ENCODE measurements at places on chromosomes 2 and 18.
A peak's percentile ranks its signal among the peaks of the same experiment; 100 is the strongest.

DNA sequence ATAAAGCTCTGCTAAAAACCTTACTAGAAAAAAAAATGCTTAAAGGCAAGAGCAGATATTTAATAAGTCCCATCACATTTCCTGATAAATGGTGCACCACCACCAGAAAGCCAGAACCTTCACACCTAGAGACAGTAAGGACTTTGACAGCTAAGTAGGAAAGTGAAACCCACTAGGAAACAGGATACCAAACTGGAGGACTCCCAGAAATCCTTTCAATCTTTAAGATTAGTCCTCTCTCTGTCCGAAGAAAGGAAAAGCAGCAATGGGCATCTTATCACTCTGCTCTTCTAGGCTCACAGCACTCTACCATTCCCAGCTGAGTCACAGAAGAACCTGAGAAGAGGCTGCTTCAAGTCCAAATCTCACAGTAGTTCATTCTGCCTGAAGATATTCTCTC lies 3.7 kb downstream of the DYM start:
- no peak for DNase-seq

- no peak for DNase-seq
Measured at GRCh38 chr2:140797718-140798117, 1333.1 kb downstream of the LRP1B start.

DNA sequence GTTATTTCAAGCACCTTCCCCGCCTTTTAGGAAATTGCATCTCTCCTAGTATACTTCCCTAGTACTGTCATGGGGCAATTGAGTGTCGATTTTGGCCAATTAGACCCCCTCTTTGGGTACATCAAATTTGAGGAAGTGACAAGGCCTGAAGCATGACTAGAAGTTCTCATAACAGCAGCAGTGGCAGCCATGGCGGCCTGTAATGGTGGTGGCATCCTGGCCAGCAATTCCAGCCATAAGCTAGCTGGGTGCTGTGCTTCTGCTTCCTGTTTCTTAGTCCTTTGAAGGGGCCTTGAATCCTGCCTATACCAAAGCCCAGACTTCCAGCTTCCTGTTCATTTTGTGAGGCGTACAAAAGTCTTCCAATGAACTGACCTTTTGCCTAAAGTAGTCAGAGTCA lies 523.1 kb downstream of the PLCL1 start:
- no peak for DNase-seq

DNA sequence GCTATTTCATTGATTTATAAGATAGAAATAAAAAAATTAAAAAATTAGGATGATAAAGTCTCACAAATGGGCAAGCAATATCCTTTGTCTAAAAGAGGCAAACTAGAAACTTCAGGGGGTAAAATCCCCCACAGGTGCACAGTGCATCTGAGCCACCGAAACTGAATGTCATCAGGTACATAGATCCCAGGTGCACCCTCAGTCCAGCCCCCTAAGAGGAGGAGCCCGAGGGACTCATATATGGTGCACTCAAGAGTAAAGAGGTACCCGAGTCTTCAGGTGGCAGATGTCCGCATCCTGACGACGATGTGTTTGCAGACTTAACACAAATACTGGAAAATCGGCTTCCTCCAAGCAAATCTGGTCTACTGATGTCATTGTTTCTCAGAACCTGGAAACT lies 11.3 kb downstream of the QPCT start:
- no peak for DNase-seq

GRCh38 chr2:11410101-11410500 lies 55.9 kb downstream of the E2F6 start:
- no peak for DNase-seq

- DNase-seq: no peak
Measured at GRCh38 chr2:9692456-9693195, 61.8 kb upstream of the YWHAQ start.

GRCh38 chr2:64274399-64275173 lies 130.4 kb upstream of the PELI1 start:
- DNase-seq: no peak

DNA sequence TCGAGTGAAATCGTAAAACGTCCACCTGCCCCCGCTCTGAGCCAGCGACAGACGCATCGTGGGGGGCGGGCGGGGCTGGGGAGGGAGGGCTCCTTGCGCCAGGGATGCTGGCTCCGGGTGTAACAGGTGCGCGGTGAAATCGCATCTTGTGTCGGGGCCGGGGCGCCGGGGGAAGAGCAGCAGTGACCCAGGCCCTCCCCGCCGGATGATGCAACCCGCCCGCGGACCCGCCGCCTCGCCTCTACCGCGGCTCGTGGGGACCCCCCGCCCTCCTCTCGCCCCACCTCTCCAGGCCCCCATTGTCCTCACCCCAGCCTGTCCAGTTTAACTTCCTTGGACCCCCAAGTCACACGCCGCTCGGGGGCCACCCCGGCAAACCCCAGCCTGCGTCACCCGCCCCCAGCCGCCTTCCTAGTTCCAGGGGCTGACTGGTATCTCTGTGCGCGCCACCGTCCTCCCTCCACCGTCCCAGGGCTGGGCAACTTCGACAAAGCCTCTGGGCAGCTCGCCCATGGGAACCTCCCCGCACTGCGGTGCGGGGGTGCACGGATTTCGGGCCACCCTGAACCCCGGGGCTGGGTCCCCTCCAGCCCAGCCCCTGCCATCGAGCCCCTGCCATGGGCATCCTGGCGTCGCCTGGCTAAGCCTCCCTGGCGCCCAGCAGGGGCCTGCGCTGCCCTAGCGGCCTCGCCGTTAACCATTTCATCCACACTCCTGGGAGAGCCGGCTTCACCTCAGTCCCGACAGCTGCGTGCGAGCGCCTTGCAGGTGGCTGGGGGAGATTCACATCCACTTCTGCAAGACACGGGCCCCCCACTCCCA lies 799 bp upstream of the KIF1A start:
- peak; percentile 72 for DNase-seq

GRCh38 chr2:102350137-102350793 lies 5.3 kb upstream of the IL18R1 start:
- DNase-seq: no peak

DNA sequence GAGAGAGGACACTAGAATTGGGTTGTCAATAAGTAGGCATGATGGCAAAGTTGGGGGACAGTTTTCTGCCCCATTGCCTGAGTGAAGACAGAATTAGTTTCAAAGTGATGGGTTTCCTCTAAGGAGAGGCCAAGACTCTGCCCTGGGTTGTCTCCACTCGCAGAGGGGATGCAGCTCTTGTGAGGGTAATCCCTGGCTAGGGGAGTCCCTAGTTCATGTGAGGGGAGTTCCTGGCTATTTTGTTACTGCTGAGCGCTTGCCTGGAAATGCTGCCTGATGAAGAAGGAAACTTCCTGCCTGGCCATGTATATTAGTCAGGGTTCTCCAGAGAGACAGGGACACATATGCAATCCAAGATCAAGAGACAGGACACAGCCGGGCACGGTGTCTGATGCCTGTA lies 501.5 kb downstream of the BCL11A start:
- DNase-seq: no peak

- DNase-seq: no peak
Measured at GRCh38 chr2:155546721-155547555, 785.6 kb downstream of the NR4A2 start.

- DNase-seq: peak; percentile 21
Measured at GRCh38 chr2:96174251-96175144, 29.3 kb upstream of the DUSP2 start.

GRCh38 chr2:172865422-172865821 lies 129.8 kb downstream of the RAPGEF4 start:
- DNase-seq: no peak

- DNase-seq: no peak
Measured at GRCh38 chr2:88896971-88897370, 205.5 kb downstream of the RPIA start.

GRCh38 chr18:42131066-42131929 lies 176.3 kb downstream of the PIK3C3 start:
- DNase-seq: peak; percentile 81

DNA sequence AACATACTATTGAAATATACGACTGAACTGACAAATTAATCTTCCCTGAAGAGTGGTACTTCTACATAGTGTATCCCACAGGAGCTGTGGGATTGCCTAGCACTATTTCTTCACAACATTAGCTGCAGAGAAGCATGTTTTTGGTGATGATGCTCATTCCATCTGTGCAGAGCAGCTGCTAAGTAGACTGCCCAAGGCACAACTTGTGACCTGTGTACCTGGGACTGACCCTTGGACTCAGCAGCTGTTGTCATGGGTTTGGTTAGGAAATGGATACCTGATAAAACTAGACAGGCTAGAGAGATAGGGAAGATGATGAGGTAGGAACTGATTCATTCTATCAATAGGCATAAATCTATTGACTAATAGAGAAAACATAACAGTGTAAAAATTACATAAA lies 1204.0 kb downstream of the DSC3 start:
- no peak for DNase-seq

DNA sequence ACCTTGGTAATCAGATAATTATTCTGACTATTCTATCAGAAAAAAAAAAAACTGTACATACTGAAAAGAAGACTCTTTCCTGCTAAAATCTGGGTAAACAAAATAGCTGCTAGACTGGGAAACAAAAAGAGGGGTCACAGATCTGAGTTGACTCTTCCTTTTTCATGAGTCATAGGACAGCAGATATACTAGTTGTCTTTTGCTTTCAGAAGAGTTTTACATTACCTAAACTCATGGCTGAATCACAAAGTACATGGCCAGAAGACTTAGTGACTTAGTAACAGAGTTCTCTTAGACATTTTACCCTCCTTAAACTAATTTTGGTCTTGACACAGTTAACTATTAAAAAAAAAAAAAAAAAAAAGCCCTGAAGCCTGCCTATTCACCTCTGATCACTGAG lies 834.0 kb upstream of the FSHR start:
- no peak for DNase-seq

DNA sequence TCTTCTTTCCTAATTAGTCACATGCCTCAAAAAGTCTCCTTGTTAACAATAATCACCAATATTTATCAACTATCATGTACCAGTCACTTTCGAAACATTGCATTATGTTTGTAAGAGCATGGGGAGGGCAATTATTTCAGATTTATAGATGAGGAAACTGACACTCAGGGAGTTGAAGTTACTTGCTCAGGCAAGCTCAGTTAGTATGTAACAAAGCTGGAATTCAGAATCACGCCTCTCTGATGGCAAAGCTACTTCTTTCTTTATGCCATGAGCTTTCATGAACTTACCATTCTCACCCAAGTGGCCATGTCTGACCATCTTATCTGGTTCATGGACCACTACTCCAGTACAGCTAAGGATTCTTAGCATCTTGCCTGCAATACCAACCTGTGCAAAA lies 183.4 kb upstream of the TANK start:
- DNase-seq: no peak

DNA sequence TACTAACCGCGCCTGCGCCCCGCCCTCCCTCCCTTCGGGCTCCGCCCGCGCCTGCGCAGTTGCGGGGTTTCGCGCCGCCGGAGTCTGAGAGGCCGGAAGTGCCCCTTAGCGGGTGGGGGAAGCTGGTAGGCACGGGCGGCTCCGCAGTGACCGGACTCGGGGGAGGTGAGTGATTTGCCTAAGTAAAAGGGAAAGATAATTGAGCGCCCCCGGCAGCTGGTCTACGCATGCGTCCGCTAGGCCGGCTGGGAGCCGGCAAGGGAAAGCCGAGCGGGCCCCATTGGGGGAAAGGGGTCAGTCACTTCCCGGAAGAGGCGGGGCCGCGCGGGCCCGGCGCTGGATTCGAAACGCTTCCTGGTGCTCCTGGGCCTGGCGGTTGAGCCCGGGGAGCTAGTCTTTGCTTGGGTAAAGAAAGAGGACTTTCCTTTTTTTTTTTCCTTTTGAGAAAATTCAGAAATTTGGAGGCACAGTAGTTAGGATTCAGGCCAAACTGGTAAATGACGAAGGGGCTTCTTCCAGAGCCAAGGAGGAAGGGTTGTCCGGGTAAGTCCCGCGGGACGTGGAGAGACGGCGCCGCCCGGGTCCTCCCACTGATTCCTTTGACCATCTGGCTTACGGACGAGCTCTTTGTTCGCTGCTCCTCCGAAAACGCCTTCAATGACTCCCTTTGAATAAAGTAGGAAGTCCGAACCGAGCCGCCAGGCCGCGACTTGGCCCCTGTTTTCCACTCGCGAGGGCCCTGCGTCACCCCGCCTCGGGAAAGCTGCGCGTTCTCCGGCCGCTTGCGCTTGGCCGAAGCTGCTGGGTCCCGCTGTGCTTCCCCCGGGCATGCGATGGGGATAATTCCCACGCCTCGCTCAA lies at the start of the genes GEN1 and SMC6:
Gene GEN1, plus strand, starts transcription at position 336 of the 861 bp plus-strand sequence. CDS start 5,806 bp downstream, outside the sequence.
Gene SMC6, minus strand, starts transcription at position 8 of the 861 bp plus-strand sequence. CDS start 7,864 bp downstream, outside the sequence.
- peak; percentile 80 for DNase-seq

- DNase-seq: no peak
Measured at GRCh38 chr2:158914731-158915130, 53.7 kb upstream of the TANC1 start.

GRCh38 chr2:182522405-182522896 lies 95.6 kb upstream of the PDE1A start:
- peak; percentile 90 for DNase-seq

GRCh38 chr2:162607915-162608314 lies 230.7 kb downstream of the KCNH7 start:
- DNase-seq: no peak

DNA sequence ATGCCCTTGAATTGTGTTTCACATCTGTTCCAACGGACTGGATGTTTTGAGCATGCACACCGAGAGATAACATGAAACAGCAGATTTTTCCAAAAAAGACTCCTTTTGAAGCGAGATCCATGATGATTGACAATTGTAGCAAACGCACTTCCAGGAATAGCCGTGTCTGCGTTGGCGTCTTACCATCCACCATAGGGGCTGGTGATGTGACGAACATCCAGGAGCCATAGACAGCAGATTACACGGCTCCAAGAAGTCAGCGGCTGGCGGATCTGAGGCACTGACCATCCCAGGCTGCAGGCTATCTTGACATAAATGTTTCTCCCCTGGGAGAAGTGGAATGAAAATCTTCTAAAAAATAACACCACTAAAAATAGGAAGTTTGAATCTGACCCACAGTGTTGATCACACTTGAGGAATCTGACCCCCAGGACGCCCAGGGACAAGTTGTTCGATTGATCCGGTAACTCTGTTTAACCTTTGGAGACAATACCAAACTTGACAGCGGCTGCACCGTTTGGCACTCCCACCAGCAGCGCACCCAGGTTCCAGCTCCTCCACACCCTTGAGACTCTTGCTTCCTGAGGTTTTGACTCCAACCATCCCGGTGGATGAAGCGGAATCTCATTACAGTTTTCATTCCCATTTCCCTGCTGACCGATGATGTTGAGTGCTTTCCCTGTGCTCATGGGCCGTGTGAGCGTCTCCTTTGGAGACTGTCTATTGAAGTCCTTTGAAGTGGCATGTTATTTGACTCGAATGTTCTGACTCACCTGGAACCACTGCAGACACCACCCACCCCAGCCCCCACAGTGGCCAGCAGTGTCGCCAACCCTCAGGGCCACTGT lies 140.0 kb upstream of the GPC1 start:
- DNase-seq: no peak

- DNase-seq: no peak
Measured at GRCh38 chr2:174664084-174664759, 66.6 kb upstream of the WIPF1 start.

DNA sequence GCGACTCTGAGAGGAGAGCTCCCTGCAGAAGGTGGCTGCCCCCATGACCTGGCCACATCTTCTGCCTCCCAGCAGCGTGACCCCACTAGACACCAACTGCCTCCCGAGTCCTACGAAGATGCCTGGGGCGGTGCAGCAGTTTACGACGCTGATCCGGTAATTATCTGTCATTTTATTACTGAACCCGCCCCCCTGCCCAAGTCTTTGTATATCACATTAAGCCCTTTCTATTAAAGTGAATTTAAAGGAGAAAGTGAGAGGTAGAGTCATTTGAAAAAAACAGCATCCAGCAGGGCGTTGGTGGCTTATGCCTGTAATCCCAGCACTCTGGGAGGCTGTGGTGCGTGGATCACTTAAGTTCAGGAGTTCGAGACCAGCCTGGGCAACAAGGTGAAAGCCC lies 33.4 kb downstream of the ABCG8 start:
- no peak for DNase-seq

GRCh38 chr2:6971502-6971901 lies 54.3 kb downstream of the RNF144A start:
- no peak for DNase-seq

GRCh38 chr18:63997606-63998005 lies 27.7 kb downstream of the SERPINB8 start:
- DNase-seq: no peak

Measured in NCI-H1092 treated with DMSO at 0.1 percent for 48 hours (cell line).